H7 (cell line): ENCODE measurements at places on chromosomes 11 and 22. TPM values are rescaled to one million over a fixed set of nuclear protein-coding genes. Genes with fewer than 3 reads are reported as not detected.

The PGA5 gene
- 0.69 and 1.5 TPM in 2 replicates for total RNA-seq

The TMPRSS5 gene
- 0.21 and 0.44 TPM in 2 replicates for total RNA-seq

The MS4A18 gene
- total RNA-seq = not detected in 2 replicates

The CHKA gene
- total RNA-seq = 28.4 and 36.1 TPM in 2 replicates

The ANGPTL5 gene
- not detected in 2 replicates for total RNA-seq

The LIF gene
- 0.41 and 0.59 TPM in 2 replicates for total RNA-seq

The ALX4 gene
- not detected in 2 replicates for total RNA-seq

The PHETA2 gene
- total RNA-seq = 10.3 and 11.5 TPM in 2 replicates

DNA sequence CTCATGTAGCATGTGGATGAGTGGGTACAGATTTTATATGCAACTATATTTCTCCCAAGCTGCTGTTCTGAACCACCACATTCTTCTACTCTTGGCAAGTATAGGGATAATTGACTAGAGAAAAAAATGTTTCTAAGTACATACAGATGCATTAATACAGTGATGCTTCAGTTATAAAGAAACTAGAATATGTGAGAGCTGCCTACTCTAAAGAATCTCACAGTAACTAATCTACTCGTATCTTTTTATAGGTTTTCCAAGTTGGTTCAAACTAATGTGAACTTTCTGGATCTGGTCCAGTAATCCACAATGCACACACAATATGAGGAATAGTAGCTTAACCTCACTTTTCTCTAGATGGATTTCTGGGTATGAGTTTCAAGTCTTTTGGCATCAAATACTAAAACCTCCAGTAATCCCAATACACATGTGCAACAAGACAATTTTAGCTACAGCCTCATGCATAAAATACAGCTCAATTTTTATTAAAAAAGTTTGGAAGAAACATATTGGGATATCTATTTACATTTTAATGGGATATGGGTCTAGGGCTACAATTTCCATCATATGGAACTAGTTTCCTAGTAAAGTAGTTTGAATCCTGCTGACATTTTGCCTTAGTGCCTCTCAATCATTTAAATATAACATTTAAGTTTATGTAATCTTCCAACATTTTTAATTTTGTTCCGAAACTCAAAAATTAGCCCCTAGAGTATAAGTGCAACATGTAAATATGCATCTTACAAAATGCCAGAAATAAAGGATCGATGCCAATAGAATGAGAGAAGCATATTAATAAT lies 2209.7 kb downstream of the LRRC4C start:
- no peak for DNase-seq

DNA sequence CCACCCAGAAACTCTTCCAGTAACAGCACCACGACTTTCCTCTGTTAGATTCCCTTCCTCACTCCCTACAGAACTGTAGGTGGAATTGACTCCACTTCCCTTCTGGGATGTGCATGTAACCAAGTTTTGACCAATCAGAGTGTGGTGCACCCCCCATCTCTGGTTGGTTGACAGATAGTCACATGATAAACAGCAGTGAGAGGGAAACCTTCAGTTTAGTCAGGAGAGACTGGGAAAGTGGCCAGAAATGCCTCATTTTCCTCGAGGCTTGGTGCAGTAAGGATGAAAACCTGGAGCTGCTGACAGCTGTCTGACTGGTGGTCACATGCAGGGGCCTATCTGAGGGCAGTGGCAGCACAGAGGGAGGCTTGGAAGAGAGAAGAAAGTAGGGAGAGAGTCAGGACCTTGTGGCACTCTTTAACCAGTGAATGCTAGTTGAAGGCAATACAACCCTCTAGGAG lies 67.3 kb upstream of the GRK3 start:
- DNase-seq = peak; percentile 5

GRCh38 chr11:102985850-102986249 lies 30.3 kb upstream of the MMP13 start:
- DNase-seq = no peak

GRCh38 chr22:38314933-38315822 lies 2.1 kb downstream of the CSNK1E start:
- no peak for DNase-seq

DNA sequence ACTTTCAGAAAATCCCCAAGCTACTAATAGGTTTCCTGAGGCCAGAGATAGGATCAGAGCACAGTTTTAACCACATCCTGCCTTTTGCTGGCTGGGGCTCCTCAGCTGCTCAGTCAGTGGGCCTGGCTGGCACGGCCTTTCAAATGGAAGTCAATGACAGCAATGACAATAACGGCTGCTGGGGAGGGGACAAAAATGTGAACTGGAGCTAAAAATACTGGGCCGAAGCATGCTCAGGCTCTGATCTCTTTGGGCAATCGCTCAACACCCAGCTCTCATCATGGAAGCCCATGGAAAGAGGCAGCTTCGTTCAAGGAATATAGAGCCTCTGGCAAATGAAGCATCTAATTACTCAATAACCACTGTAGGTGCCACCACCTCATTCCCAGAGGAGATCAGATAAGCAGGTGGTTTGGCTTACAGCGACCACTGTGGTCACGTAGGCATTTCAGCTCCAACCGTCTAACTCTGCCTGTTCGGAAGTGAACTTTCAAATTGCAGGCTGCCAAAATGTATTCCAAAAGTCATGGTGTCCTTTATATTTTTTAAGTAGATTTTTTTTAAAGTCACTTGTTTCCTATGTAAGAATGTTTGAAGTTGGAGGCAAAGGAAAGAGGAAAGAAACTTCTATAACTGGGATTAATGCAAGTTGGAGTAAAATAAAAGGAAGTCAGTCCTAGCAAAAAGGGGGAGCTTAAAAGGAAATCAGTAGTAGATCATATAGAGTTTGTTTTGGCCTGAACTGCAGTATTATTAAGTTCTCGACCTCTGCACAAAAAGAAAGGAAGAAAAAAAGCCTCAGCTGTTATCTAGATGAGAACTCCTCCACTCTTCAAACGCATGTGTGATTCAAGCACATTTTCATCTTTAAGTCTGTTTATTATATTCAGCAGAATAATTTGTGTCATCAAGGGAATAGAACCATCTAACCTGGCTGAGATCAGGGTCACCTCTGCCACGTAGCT lies 14.1 kb downstream of the WT1 start:
- DNase-seq = no peak

DNA sequence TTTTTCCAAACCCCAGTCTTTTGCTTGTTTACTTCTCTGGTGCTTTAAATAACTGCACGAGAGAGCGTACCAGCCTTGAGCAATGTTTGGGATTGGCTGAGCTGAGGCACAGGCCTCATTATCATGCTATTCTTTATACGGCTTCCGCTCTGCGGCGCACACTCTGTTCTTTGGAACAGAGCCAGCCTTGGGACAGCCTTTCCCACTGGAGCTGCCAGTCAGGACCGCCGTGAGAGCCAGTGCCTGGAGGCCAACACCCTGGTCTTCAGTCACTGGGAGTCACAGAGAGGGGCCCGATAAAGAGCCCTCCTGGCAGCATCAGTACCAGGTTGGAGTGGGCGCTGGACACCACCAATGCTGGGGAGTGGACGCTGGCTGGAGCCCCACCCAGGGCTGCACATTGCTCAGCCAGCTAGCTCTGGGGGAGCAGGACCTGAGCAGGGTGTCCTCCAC lies 125.6 kb downstream of the BCR start:
- DNase-seq = no peak

DNA sequence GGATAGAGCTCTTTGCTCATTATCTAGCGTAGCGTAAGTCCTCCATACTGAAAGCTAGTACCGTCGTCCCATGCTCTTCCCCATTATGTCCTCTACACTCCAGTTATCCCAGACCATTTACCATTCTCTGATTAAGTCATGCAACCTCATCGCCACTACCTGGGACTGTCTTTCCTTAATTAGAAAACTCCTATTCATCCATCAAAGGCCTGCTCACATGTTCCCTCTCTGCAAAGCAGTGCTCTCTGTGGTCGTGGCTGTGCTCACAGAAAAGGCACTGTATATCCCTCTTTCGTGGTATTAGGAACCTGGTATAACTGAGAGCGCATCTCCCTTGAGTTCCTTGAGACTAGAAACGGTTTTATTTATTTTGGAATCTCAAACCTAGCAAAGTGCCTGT lies 253.3 kb downstream of the KIRREL3 start:
- DNase-seq = no peak

DNA sequence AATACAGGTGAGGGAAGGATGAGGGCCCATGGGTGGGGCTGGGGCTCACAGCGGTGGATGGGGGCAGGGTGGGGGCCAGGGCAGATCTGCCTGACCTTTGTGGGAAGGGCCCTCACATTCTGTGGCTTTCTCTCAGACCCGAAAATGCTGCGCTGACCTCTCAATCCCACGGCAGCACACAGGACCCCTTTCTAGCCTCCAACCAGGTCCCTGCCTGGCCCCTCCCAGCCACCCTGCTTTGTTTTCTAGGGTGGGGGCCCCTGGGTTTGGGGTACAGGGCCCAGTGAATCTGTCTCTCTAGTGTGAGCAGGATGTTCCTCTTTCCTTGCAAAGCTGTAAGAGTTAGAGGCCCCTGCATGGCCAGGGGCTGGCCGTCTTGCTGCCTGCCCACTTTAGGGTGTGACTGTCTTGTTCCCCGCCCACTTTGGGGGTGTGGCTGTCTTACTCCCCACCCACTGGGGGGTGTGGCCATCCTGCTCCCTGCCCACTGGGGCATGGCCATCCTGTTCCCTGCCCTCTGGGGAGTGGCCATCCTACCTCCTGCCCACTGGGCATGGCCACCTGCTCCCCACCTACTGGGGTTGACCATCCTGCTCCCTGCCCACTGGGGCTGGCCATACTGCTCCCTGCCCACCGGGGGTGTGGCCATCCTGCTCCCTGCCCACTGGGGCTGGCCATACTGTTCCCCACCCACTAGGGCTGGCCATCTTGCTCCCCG lies 11.5 kb downstream of the PARVG start:
- DNase-seq = peak; percentile 90

DNA sequence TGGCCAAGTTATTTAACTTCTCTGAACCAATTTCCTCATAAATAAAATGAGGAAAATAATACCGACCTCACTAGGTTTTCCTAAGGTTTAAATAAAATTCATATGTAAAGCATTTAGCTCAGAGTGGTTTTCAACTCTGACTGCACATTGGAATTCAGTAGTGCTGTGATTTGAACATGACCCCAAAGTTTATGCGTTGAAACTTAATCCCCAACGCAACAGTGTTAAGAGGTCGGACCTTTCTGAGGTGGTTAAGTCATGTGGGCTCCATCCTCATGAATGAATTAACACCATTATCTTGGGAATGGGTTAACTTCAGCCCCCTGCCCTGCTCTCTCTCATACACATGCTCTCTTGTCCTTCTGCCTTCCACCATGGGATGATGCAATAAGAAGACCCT lies 322.2 kb downstream of the AASDHPPT start:
- DNase-seq = no peak
